ENCODE measurements at places on chromosomes 12 and 14. TPM values are rescaled to one million over a fixed set of nuclear protein-coding genes. Genes with fewer than 3 reads are reported as not detected.

LMNTD1 gene
- total RNA-seq = not detected

DNA sequence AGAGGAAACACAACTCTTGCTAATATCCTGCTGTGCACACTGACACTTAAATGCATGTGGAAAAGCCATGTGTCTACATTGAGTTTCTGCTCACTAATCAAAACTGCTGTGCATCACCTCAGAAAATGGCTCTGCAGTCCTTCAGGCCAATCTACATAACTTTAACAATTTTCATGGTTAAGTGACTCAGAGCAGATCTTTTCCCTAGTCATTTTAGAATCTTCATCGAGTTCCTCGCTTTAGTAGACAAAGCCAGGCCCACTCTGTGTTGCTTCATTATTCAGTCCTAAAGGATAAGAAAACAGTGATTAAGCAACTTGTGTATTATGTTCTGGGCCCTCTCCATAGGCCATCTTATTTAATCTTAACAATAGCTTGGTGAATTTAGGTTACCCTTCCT is 250.0 kb downstream of the KCNC2 start:
- no peak for DNase-seq

- peak; percentile 50 for DNase-seq
Observed at GRCh38 chr14:22502007-22502406, 87.0 kb downstream of the DAD1 start.

DNA sequence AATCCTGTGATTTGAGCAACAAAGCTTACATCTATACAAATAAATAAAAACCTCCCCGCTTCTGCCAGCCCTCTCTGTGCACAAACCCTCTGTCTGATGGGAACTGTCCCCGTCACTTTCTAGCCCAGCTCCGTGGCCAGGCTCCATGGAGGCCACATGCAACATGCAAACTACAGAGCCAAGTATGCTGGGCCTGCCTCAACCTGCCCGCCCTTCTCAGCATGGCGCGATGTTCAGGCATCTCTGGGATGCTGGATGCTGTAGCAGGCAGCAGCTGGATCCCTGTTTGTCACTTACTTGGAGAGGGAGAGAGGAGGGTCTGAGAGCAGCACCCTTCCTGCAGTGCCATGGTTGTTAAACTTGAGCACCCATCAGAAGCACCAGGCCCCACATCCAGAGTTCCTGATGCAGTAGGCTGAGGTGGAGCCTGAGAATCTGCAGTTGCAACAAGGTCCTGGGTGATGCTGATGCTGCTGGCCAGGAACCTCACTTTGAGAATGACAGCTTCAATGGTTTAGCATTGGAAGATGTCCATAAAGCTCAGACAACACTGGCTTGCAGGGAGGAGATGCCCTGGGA is 32.4 kb downstream of the CLMN start:
- no peak for DNase-seq

- DNase-seq = no peak
Observed at GRCh38 chr14:104477666-104478380, 101.7 kb upstream of the C14orf180 start.

- no peak for DNase-seq
Observed at GRCh38 chr12:107320929-107321631, 227.7 kb upstream of the CRY1 start.

- no peak for DNase-seq
Observed at GRCh38 chr12:55722948-55723347, 2.8 kb downstream of the RDH5 start.

DNA sequence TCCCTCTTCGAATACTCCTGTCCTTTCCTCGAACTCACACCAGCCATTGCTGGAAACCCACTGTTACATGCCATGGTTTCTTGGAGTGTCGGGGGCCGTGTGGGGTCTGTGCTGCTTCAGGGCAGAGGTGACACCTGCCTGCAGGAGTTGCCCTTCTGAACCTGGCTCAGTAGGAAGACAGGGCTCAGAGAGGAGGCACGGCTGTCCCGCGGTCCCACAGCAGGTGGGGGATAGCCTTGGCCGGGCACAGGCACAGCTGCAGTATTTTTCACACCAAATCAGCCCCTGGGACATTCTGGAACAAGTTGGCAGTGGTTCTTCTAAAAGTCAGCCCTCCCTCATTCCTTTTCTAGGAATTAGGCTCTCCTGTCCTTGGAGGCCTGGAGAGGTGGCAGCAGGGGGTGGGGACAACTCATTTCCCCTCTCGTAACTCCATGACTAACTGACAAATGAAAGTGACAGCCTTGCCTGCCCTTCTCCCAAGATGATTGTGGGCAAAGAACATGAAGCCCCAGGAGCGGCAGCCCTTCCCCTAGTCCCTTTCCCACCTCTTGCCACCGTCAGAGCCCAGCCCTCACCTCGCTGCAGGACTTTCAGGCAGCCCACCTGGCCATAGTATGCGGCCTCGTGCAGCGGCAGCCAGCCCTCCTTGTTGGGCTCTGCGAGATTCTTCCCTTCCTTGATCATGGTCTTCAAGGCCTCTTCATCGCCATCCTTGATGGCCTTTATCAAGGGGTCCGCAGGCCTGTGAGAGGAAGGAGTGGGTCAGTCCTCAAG is 22.4 kb downstream of the ASB2 start:
- no peak for DNase-seq

GRCh38 chr14:75222208-75222701 is 45.8 kb upstream of the TMED10 start:
- DNase-seq = no peak

Measured in colonic mucosa (tissue), 4 donors.